ENCODE measurements at places on chromosomes 12 and 14.

GRCh38 chr12:27537855-27538675, 14.1 kb downstream of the PPFIBP1 start:
- no peak for DNase-seq

DNA sequence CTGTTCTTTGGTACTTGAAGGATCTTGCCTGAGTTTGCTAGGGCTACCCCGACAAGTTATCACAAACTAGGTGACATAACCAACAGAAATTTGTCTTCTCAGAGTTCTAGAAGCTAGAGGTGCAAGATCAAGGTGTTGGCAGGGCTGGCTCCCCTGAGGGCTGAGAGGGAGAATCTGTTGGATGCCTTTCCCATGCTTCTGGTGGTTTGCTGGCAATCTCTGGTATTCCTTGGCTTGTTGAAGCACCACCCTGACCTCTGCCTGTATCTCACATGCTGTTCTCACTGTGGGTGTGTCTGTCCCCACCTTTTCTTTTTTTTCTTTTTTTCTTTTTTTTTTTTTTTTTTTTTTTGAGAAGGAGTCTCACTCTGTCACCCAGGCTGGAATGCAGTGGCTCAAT, 81.2 kb downstream of the VCPKMT start:
- no peak for DNase-seq

DNA sequence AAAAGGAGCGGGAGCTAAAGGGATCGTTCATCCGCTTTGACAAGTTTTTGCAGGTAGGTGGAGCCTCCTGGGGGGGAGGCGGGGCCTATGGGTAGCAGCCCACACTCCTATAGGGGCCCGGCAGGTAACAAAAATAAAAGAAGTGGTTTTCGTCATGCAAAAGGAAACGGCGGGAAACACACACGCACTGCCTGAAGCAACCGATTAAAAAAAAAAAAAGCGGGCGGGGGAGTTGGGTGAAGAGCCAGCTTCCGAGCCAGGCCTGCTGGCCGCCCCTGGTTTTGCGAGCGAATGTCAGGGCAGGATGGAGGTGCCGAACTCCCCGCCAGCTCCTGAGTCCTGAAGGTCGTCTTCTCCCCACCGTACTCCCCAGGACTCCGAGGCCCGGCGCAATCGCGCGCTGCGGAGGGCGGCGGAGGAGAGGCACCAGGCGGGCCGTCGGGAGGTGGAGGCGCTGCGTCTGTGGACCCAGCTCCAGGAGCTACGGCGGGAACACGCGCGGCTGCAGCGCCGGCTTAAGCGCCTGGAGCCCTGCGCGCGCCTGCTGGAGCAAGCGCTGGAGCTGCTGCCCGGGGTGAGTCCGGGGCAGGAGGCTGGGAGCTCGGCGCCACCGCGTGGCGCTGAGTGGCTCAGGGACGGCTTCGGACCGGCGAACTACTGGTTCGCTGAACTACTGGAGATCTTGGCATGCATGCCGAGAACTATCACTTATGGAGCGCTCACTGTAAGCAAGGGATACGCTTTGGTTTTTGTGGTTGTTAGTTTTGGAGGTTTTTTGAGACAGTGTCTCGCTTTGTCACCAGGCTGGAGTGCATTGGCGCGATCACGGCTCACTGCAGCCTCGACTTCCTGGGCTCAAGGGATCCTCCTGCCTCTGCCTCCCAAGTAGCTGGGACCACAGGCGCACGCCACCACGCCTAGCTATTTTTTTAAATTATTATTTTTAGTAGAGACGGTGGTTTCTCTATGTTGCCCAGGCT, 3.6 kb downstream of the CFAP73 start:
- peak; percentile 88 for DNase-seq

- DNase-seq, result no peak
These were observed 14.2 kb downstream of the BCL11B start for GRCh38 chr14:99257673-99258221.

GRCh38 chr14:27863166-27863565, 903.4 kb upstream of the FOXG1 start:
- DNase-seq, result no peak

DNA sequence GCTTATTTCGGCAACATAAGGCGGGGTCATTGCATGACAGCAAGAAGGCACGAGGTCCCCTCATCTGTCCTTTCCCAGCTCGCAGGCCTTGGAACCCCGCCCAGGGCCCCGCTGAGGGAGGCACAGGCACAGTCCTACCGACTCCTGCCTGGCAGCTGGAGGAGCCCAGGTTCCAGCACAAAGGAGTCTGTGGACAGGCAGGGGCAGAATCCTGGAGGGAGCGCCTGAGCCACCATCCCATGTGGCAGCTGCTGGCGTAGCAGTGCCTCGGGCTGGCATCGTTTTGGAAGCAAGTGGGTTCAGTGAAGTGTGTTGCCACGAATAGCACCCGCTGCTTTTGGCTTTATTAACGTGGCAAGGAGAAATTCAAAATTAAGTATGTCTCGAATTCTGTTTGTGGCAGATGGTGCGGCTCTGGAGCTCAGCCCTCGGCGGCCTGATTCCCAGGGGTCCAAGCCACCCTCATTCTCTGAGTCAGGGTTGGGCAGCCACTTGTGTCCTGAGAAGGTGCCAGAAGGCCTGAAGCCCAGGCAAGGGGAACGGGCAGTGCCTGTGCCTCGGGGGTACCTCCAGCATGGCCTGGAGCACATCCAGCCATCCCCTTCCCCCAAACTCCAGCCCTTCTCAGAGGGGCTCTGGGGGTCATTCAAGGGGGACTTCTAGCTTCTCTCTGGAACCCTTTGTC, 35.9 kb downstream of the SLC8B1 start:
- DNase-seq, result no peak

DNA sequence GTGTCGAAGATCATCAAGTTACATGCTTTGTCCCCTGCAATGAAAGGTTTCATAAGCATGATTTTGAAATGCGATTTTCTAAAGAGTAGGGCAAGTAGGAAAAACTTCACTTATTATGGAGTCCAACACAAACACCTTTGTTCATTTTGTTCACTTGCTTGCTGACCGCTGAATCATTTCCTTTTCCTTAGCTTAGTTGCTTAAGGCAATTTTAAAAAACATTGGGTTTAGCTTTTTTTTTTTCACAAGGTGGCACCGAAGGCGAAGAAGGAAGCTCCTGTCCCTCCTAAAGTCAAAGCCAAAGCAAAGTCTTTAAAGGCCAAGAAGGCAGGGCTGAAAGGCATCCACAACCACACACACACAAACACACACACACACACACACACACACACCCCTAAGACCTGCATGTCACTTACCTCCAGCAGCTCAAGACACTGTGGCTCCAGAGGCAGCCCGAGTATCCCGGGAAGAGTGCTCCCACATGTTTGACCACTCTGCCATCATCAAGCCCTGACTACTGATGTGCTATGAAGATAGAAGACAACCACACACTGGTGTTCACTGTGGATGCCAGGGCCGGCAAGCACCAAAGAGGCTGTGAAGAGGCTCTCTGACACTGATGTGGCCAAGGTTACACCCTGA, 11.4 kb downstream of the MANSC1 start:
- no peak for DNase-seq

DNA sequence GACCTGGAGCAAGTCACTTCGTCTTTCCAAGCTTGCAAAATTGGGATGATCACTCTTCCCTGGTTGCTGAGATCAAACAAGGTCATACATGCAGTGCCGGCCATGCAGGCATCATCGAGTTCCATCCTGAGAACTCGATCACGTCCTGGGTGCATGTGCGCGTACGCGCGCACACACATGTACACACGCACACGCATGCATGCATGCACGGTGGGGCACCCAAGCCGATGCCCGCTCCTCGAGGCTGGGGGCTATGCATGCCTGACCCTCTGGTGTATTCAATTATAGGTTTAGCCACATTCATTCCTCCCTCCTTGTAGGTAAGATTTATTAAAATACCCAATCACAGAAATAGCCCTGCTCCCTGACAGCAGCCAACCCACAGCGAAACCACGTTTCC, 26.0 kb downstream of the MMAB start:
- no peak for DNase-seq

- DNase-seq, result peak; percentile 63
These were observed 50.0 kb upstream of the STON2 start for GRCh38 chr14:81450100-81450531.

DNA sequence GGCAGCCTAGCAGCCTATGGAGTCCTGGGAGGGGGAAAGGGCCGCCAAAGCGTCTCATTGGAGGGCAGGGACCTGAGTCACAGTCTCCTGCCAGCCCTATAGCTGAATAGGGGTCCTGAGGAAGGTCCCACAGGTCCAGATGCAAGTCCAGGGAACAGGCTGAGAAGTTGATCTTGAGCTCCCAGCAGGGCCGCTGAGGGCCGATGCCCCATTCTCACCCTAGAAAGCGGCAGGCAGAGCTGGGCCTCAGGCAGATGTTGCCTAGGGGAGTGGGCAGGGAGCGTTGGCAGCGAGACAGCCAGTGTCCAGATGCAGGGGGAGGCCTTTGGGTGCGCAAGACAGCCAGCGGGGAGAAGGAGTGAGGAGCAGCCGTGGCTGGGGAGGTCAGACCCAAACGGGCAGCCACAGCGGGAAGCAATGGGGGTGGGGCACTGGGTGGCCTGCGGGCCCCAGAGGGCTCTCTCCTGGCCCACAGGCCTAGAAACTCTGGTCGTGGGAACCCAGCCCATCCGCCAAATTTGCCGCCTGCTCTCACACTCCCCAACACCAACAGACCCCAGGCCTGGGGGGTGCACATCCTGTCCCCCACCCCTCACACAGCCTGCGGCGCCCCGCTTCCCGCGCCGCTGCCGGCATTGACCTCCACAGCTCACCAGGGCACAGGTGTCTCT, 1.1 kb downstream of the HDAC7 start:
- DNase-seq, result peak; percentile 63

- no peak for DNase-seq
These were observed 16.2 kb upstream of the MED6 start for GRCh38 chr14:70616646-70617045.

DNA sequence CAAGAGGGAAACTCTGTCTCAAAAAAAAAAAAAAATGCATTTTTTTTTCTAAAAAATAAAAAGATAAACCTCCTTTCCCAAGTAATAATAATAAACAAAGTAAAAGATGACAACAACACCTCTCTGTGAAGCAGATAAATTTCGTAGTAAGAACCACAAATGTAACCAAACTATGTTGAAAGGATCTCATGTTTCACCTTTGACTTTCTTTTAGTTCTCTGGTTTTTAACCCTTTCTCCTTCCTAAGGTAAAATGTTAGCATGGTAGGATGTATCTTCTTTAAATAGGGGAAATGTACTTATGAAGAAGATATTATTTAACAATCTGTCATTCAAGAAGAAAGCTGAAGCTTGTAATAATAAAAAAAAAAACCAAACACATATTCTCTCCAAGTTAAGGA, 1.8 kb upstream of the KLHL42 start:
- DNase-seq, result no peak

DNA sequence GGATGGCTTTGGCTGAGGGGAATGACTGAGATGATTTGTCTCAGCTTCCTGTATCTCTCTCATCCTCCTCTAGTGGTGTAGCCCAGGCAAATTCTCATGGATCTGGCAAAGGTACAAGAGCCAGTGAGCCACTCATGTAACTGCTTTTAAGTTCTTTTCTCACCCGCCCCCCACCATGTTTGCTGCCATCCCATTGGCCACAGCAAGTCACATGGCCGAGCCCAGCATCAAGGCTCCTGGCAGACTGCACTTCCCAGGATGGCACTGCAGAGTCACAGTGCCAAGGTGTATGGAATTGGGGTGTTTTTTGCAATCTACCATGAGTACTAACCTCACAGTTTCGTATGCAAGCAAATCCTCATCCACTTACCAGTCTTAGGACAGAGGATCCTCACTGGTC, 50.9 kb downstream of the CHST11 start:
- no peak for DNase-seq

- no peak for DNase-seq
These were observed 7.4 kb downstream of the PAPOLA start for GRCh38 chr14:96509457-96510090.

GRCh38 chr14:95437715-95438114, 78.7 kb downstream of the SYNE3 start:
- no peak for DNase-seq

GRCh38 chr14:68687746-68688145, 105.1 kb downstream of the ZFP36L1 start:
- DNase-seq, result no peak

- DNase-seq, result no peak
These were observed 4.4 kb downstream of the ARHGEF25 start for GRCh38 chr12:57615637-57616036.

GRCh38 chr12:28780096-28780495, 369.0 kb upstream of the FAR2 start:
- DNase-seq, result no peak

All from H9 (cell line).